Lower leg skin (tissue), 4 donors: ENCODE measurements at places on chromosomes 2 and 18.

- DNase-seq: no peak
Measured at GRCh38 chr2:72144274-72144631, 3.4 kb downstream of the CYP26B1 start.

DNA sequence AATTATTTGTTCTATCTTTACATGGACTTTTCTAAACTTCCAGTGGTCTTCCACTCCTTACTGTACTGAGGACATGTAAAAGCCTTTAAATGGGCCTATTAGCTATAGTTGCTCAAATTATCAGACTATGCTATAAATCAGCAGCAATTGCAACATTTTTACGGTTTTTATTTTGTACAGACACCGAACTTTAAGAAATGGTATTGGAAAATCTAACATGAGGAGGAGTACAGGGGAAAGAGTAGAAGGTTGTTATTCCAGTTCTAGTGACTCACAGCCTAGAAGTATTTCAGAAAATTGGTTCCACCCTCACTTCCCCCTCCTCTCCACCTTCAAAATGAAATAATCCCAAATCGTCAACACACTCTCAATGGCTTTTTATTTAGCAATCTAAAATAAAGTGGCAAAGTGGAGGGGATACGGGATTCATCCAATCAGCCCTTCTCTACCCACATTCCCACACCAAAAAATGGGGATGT, 1.1 kb downstream of the NCKAP1 start:
- no peak for DNase-seq

- DNase-seq: no peak
Measured at GRCh38 chr2:231672617-231673347, 35.5 kb upstream of the PTMA start.

GRCh38 chr2:205687641-205687956, 5.3 kb downstream of the NRP2 start:
- DNase-seq: no peak

DNA sequence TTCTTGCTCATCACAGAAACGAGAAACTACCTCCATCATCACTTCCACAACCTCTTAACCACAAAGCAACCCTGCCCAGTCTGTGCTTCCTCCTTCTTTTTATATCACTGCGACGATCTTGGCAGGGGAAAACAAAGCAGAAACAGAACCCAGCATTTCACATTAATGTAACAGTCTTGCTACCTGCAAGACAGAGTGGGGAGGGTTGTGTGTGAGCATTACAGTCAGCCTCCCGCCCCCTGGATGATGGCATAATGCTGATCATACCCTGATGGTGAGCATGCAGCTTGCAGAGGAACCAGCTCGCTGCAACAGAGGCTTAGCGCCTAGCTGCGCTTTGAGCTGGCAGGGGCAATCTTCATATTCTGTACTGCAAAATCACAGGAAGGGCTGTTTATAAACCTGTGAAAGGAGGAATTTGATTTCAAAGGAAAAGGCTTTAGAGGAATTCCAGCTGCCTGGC, 376.1 kb downstream of the IRS1 start:
- DNase-seq: peak; percentile 16

- no peak for DNase-seq
Measured at GRCh38 chr2:43050866-43051265, 175.5 kb downstream of the ZFP36L2 start.
